ENCODE measurements at places on chromosomes 13 and 19. TPM values are rescaled to one million over a fixed set of nuclear protein-coding genes. Genes with fewer than 3 reads are reported as not detected.

- peak; percentile 38 for DNase-seq
Measured at GRCh38 chr19:52170863-52171320, 529 bp downstream of the ZNF836 start.

- DNase-seq = no peak
Measured at GRCh38 chr19:55536951-55537740, at the start of gene SBK2. SBK2 (minus strand) TSS chr19:55537133; CDS start chr19:55536294, 839 bp downstream.

DNA sequence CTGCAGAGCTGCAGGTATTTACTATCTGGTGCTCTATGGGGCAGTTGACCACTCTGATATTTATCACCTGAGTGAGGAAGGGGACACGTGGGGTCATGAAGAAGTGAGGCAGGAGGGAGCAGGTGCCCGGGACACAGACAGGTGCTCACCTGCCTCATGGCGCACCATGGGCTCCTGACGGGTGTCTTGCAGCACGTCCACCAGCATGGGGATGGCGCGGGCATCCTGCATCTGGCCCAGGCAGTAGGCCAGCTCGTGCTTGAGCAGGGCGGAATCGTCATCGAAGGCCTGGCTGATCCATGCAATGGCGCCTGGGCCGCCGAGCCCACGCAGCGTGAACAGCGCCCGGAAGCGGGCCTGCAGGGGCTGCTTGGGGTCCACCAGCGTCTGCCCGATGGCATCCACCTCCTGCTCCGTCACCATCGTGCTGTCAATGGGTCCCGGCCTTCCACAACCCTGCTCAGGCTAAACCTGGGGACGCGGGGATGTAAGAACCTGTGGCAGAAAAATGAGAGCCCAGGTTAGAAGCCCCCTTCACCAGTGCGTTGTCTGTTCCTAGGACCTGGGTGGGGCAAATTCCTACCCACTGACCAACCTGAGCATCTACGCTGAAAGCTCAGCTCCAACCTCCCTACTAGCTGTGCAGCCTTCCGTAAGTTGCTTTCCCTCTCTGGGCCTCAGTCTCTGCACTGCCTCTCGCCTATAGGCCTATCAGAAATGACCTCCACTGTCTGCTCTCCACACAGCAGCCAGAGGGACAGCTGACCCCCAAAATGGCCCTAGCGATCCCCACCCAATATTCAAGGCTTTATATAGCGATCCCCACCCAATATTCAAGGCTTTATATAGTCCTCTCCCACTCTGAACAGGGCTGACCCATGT, 3.8 kb downstream of the DOHH start:
- DNase-seq = no peak

DNA sequence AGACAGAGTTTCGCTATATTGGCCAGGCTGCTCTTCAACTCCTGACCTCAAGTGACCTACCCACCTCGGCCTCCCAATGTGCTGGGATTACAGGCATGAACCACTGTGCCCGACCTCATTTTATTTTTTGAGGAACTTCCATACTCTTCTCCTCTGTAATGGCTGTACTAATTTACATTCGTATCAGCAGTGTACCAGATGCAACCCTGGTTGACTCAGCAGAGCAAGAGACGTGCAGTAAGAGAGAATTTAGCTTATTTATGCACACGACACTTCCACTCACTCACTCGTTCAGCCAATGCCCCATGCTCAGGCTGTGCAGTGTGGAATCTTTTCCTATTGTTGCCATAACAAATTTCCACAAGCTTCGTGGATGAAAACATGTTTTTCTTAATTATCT, 6.9 kb downstream of the KIR3DL3 start:
- no peak for DNase-seq

GRCh38 chr19:13007292-13008045, 12.2 kb downstream of the NFIX start:
- peak; percentile 79 for DNase-seq

- DNase-seq = no peak
Measured at GRCh38 chr13:65836066-65836465, 1394.1 kb downstream of the PCDH9 start.

DNA sequence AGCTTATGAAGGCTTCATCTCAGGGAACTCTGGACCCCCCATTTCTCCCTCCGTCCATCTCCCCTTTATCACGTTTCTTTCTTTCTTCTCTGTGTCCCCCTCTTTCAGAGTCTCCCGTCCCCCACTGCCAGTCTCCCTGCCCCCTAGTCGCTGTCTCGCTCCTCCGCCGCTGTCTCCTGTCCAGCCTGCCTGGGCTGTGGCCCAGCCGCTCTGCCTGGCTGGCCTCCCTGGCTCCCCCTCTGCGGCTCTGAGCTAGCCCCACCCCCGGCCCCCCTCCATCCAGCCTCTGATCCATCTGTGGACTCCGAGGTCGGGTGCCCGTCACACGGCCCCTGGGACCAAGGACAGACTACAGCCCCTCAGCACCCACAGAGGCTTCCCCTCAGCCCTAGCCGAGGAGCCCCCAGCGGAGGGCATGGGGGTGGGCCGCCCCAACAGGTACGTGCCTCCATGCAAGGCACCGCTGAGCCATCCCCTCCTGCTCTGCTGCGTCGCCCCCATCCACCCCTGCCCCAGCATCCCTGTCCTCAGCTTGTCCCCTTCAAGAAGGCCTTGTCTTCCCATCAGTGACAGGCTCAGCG, 1.1 kb upstream of the KCNJ14 start:
- no peak for DNase-seq

DNA sequence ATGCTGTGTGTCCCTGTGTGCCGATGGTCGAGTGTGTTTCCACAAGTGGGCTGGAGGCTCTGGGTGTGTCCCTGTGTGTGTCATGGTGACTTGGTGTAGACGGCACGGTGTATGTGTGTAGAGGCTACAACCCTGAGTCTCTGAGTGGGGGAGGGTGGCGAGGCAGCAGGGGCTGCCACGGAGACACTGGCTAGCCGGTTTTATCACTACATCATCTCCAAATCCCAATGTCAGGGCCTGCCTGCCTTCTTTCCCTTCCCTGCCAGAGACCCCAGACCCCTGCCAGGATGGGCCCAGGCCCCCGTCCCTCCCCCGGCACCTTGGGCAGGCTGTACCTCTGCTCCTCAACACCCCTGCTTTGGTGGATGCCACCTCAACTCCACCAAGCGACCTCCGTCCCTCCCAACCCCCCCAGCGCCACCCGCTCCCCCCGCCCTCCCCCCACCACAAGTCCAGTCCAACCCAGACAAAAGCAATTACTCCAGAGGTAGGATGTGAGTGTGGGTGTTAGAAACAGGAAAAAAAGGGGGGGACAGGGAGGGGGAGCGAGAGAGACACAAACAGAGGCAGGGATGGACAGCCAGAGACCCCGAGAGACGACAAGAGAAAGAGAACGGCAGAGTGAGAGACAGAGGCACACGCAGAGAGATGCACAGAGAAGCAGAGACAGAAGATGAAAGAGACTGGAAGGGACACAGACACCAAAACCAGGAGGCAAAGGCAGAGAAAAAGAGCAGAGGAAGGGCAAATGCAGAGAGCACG, 21.6 kb upstream of the POU2F2 start:
- no peak for DNase-seq

DNA sequence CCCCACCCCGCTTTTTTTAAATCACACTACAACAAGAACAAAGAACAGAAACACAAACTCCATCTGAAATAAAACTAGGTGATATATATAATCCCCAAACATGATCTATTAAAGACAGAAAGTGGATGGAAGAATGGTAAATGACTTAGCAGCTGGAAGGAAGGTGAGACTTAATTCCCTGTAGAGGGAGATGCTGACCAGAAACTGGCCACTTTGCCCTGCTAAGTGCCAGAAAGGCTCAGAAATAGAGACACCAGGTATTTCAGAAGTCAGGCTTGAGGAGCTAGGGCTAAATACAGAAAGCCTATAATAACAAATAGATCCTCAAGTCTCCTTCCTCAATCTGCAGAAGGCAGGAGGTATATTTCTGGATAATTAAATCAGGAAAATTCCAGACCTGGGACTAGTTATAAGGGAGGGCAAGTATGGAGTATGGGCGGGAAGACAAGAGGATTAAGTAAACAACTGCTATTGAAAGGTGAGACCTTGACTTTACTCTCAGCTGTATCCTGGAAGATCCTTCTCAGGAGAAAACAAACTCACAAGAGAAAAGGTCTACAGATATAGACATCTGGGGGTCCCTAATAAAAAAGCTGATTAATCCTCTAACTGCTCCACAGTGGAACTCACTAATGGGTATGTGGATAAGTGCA, 32.2 kb downstream of the MTRF1 start:
- no peak for DNase-seq

DNA sequence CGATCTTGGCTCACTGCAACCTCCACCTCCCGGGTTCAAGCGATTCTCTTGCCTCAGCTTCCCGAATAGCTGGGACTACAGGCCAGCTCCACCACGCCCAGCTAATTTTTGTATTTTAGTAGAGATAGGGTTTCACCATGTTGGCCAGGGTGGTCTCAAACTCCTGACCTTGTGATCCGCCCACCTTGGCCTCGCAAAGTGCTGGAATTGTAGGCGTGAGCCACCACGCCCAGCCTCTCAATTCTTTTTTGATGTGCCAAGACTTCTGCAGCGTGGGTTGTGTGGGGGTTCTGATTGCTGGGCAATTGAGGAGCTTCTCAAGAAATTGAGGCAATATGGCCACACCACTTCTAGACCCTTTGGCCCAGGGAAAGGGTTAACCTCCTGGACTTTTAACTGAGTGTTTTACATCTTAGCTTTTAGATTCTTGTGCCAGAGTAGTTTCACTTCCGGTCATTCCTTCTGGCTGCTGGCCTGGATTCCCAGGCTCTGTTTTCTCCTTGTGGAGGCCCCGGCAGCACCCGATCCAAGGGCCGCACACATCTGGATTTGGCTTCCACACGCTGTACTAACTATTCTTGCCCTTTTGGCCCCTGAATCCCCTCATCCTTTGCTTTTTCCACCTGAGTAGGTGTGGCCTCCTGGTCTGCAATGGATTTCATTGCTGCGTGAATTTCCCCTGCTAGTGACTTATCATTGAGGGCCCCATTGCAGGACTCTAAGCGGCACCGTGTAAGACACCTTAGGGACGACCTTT, 14.7 kb downstream of the SMARCA4 start:
- DNase-seq = peak; percentile 53

DNA sequence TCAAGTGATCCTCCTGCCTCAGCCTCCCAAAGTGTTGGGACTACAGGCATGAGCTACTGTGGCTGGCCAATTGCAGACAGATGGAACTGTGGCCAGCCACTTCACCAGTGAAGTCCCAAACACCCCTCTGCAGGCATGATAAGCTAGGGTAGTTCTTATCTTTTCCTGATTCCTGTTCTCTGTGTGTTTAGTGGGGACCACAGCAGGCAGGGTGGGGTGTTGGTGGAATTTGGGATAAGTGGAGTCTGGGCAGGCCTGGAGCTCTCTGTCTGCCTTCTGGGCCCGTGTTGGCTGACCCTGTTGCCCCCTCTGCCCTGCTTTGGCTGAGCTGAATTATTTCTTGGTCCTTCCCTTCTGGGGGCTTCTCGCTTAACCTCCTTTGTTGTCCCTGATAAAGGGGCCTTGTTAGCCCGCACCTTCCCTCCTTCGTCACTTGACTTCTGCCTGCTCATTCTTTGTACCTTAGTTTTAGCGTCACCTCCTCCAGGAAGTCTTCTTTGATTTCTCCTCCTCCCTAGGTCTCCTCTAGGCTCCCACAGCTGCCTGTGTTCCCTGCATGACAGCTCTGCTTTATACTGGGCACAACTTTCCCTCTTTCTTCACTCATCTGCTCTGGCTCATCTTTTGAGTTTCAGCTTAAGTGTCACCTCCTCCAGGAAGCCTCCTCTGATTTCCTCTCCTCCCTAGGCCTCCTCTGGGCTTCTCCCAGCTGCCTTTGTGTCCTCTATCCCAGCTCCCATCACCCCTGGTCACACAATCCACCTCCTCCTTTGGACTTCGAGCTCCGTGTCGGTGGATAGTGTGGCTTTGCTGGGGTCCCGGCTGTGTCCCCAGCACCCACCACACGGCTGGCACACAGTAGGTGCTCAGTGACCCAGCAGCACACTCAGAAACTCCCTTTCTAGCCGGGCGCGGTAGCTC, 1.7 kb upstream of the NCLN start:
- no peak for DNase-seq

DNA sequence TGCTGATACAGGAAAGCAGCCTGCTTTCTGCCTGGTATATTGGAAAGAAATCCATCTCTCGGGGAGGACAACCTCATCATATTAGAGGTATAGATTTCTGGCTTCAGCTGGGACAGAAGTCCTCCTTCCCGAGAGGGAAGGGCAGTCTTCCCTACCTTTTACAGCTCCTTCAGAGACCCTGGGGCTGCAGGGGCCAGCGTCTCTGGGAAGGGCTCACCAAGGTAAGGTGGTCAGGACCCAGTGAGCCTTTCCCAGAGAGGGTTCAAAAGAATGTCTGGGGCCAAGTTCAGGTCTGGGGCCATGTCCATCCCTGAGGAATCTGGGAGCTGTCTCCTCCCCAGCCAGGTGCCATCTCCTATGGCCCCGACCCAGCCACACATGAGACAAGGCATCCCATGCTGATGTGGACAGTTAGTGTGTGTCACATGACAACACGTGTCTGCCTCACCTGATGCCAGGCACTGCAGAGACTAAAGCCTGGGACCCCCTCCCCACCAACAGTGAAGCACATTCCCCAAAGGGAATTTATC, 136.4 kb downstream of the URI1 start:
- DNase-seq = no peak

DNA sequence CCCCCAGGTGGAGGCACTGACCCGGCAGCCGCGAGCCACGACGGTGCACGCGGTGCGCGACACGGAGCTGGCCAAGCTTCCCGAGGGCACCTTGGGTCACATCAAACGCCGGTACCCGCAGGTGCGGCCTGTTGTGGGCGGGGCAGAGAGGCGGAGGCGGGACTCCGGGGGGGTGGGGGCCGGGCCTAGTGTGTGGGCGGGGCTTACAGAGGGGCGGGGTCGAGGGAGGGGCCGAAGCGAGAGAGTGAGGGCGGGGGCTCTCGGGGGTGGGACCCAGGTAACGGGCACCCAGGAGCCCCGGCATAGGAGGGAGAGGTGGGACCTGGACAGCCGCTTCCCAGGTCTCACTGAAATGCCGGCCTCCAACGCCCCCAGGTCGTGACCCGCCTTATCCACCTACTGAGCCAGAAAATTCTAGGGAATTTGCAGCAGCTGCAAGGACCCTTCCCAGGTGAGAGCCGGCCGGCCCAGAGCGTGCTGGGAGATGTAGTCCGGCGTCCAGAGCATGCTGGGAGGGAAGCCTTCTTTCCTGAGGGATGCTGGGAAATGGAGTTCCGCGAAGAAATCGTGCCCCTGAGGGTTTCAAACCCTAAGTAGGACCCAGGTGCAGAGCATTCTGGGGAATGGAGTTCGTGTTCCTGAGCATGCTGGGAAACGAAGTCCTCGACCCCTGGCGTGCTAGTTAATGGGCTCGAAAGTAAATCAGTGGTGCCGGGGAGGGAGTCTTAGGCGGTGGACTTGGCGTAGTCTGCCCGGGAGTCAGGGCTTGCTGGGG, 15.7 kb downstream of the PNPLA6 start:
- DNase-seq = no peak

LRG1 gene
- 0.30 TPM for polyA plus RNA-seq

OR7G3 gene
- polyA plus RNA-seq = not detected

SRRM5 gene
- 0.15 TPM for polyA plus RNA-seq

DCT gene
- polyA plus RNA-seq = not detected

ZNF681 gene
- polyA plus RNA-seq = 0.65 TPM

MAP4K1 gene
- 0.69 TPM for polyA plus RNA-seq

CFAP97D2 gene
- polyA plus RNA-seq = not detected

PRTN3 gene
- not detected for polyA plus RNA-seq

MYH14 gene
- polyA plus RNA-seq = 45.8 TPM

All from heart left ventricle (tissue), 16 donors.